ENCODE measurements at places on chromosomes 13 and 19. TPM values are rescaled to one million over a fixed set of nuclear protein-coding genes. Genes with fewer than 3 reads are reported as not detected.

The NRTN gene
- total RNA-seq, result 0.51 TPM

The ARHGAP45 gene
- 9.0 TPM for total RNA-seq

The EPS8L1 gene
- 308 TPM for total RNA-seq

The TMEM272 gene
- not detected for total RNA-seq

The CYP4F12 gene
- 7.8 TPM for total RNA-seq

The ZNF625 gene
- 5.0 TPM for total RNA-seq

The BTBD2 gene
- 23.2 TPM for total RNA-seq

The MUC16 gene
- total RNA-seq, result 0.26 TPM

The MCEMP1 gene
- total RNA-seq, result not detected

The ADGRE1 gene
- total RNA-seq, result not detected

The CD79A gene
- total RNA-seq, result not detected
